Amniotic epithelial cell (primary cell): ENCODE measurements at places on chromosomes 12 and 14.

DNA sequence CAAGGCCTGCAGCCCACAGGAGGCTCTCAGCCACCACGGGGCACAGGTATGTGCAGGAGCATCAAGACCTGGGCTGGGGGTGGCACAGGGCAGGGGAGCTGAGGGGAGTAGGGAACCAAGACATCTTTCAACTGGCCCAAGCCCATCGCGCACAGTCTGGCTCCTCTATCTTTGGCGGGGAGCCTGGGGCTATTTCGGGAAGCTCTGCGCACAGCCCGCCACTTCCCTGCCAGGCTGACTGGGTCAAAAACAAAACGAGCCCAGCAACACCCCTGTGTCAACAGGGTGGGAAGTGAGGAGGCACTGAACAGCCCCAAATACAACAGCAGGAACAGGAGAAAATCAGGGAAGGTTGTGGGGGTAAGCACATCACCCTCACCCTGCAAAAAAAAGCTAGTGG lies 83.9 kb downstream of the ARL6IP4 start:
- DNase-seq, result no peak

GRCh38 chr14:89239023-89239422 lies 178.0 kb downstream of the FOXN3 start:
- DNase-seq, result no peak

DNA sequence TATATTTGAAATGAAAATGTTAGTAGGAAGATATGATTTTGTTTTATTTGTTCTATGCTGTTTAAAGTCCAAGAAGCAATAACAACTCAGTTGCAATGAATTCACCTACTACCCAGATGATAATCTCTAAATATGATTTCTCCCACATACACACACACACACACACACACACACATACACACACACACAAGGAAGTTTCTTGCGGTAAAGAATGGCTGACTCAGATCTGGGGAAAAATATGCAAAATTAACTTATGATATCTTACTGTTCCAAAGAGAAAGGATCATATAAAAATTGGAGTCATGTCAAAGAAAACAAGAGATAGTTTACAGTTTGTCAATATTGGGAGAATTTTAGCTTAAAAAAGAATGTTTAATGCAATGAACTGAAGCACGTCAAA lies 456.7 kb downstream of the SLC16A7 start:
- peak; percentile 3 for DNase-seq

- no peak for DNase-seq
Observed at GRCh38 chr12:49964849-49965624, 3.4 kb downstream of the AQP5 start.

DNA sequence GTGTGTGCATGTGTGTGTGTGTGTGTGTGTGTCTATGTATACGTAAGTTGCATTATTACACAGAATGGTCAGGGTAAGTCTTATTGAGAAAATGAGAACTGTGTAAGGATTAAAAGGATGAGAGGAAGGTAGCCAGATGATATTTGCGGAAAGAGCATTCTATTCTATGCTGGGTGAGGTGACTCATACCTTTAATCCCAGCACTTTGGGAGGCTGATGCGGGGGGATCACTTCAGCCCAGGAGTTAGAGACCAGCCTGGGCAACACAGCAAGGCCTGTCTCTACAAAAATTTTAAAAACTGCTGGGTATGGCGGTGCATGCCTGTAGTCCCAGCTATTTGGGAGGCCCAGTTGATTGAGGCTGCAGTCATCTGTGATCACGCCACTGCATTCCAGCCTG lies 103.7 kb downstream of the SLC38A1 start:
- no peak for DNase-seq

- no peak for DNase-seq
Observed at GRCh38 chr12:30794020-30794419, 39.3 kb upstream of the CAPRIN2 start.

DNA sequence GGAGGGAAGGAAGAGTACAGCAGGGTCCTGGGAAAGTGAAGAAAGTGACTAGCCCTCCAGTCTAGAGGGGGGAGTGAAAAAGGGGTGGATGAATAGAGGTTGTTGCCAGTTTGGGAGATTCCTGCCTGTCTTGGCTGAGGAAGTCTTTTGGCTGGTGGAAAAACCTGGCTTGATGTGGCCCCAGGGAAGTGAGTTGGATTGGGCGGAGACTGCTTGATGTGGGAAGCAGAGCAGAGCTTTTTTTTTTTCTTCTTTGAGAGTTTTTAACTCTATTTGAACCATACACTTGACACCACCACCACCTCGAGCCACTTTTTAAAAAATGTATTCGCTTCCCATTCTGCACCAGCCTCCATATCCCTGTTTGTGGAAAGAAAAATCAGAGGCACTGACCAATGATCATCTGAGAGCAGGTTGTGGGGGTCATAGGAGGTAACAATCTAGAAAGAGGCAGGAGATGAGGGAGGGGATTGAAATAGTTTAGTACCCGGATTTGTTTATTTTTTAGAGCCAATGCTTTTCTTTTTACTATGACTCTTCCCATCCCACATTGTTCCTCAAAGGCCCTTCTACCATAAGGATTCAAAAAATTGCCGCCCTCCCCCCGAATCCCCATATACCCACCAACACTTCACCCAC lies 690 bp upstream of the DTX3 start:
- peak; percentile 54 for DNase-seq

GRCh38 chr12:12784911-12785814 lies at the start of gene APOLD1:
APOLD1 (plus strand) TSS chr12:12785659; CDS start chr12:12785692, 33 bp downstream.
- no peak for DNase-seq

- no peak for DNase-seq
Observed at GRCh38 chr12:47941871-47942613, 21.4 kb upstream of the TMEM106C start.

DNA sequence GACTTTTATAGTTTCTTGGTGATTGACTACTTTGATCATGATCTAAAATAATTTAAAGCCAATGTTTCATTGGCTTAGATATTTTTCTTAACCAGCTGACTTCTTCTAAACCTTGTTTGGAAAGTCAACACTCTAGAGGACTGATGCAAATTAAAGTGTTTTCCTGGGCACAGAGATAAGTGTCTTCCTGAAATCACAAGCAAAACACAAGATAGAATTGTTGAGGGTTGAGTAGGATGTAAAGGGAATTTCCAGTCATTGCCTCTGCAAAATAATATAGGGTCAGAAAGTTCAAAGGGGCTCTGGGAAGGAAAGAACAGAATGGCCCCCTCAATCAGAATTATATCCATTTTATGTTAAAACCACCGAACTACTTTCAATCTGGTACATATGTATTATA lies 156.3 kb upstream of the LRIG3 start:
- DNase-seq, result no peak

DNA sequence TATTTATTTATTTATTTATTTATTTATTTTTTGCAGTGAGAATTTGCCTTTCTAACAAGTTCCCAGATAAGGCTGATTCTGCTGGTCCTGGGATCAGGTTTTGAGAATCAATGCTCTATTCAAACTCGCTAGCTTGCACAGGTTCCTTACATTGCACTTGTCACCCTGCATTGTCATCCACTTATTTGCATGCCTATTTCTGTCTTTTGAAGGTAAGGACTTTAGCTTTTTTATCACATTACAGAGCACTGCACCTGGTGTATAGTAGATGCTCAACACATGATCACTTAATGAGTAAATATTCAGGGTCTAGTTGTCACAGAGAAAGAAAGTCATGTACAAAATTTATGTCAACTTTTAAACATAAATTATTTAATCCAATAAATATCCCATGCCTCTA lies 219.7 kb upstream of the BTG1 start:
- DNase-seq, result no peak

DNA sequence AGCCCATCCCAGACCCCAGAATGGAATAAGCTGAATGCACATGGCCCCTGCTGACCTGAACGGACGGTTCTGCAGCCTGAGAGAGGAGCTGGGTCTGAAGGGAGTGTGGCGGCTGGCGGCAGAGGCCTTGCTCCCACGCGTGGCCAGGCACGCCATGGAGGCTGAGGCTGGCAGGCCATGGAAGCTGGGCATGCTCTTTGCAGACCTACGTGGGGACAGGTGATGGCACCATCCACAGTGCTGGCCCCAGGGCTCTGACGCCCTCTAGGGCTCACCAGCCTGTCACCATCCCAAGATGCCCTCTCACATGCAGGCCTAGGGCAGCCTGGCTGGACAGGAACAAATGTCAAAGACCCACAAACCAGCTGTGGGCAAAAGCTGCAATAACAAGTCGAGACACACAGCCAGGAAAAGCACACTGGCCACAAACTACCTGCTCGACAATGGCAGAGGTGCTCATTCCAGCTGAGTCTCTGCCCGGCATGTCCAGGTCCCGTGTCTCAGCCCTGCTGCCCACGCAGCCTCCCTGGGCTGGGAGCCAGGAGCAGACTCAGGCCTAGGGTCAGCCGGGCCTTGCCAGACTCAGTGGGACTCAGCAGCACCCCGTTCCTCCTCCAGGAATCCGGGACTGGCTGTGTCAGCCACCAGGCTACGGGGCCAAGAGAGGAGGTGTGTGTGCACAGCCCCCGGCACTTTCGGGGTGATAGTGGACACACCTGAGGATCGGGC lies 19.7 kb downstream of the BTBD6 start:
- no peak for DNase-seq

GRCh38 chr14:99930420-99931274 lies 134.6 kb upstream of the EVL start:
- no peak for DNase-seq

GRCh38 chr14:78450669-78451318 lies 280.6 kb downstream of the NRXN3 start:
- no peak for DNase-seq

- DNase-seq, result peak; percentile 70
Observed at GRCh38 chr14:65879248-65880009, 466.9 kb downstream of the FUT8 start.

DNA sequence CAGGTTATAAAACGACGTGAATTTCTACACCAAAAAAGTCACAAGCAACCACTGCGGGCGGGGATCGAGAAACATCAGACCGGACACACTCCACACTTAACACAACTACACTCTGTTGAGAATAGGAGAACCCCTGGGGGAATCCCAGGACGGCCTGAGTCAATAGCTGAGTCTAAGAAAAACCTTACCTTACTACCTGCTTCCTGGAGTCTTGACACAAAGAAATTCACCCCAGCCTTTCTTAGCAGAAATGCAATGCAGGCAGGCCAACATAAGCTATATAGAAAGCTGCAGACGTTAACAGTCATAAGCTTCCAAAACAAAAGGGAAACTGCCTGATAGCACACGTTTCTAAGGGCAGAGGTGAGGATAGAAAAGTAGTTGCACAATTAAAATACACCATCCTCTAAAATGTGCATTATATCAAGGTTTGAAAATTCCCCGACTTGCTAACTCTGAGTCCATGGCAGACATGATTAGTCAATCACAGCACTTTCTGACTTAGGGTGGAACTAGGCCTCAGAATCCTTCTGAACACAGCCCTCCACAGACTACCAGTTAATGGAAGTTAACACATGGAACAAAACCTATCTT lies 68.0 kb downstream of the CCDC88C start:
- DNase-seq, result no peak

GRCh38 chr14:76112889-76113624 lies 38.7 kb upstream of the GPATCH2L start:
- DNase-seq, result no peak

GRCh38 chr14:34539407-34540180 lies at the start of gene EAPP:
EAPP (minus strand) TSS chr14:34539701; CDS start chr14:34539628, 73 bp downstream.
- peak; percentile 96 for DNase-seq

DNA sequence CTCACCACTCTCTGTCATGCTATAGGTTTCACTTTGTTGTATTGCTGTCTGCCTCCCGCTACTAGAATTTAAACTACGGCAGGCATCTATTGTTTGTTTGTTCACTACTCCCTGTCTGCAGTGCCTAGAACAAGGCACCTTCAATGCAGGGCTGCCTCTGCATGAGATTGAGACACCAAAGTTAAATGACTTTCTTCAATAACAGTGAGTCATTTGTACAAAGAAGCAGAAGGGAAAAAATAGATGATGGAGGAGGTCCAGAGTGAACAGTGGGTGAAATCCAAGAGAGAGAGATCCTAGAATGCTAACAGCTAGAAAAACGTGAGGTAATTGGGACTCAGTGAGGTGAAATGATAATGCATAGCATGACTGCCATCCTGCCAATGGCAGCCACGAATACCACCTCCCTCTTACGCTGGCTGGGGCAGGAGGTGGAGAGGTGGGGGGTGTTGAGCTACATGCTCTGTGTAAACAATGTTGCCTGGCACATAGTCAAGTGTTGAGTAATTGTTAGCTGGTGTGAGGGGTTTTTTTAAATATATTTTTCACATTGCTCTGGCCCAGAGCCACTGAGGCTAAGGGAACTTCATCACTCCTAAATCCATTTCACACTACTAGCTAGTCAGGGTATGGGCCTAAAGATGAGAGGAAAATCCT lies 367.6 kb downstream of the RPS29 start:
- DNase-seq, result no peak

DNA sequence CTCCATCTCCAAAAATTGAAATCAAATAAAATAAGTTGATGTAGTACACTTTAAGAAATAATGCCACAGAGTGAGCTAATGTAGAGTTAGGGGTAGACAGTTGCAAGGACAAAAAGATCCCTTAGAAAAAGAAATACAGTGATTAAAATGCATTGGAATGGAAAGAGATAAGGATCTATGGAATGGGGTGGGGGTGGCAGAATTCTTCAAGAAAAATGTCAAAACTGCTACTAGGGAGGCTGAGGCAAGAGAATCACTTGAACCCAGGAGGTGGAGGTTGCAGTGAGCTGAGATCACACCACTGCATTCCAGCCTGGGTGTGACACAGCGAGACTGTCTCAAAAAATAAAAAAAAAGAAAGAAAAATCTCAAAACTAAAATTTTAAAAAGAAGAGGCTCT lies 6.5 kb downstream of the OLR1 start:
- DNase-seq, result peak; percentile 37

DNA sequence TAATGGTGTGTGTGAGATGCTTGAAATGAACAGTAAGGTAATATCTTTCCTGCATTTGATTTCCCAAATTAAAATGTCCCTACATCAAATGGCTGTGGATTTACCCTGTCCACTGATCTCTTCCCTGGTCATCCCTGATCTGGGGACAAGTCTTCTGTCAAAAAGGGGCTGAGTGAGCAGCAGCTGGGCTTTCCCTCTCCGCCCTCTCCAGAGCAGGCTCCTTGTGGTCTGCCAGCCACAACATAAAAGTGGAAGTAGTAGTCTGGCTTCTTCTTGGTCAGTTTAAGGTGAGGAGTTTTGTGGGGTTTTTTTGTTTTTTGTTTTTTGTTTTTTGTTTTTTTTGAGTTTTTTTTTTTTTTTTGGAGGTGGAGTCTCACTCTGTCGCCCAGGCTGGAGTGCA lies 25.2 kb upstream of the PLXNC1 start:
- DNase-seq, result no peak
